ENCODE measurements at places on chromosomes 7 and 10. TPM values are rescaled to one million over a fixed set of nuclear protein-coding genes. Genes with fewer than 3 reads are reported as not detected.

HOXA4 gene
- 14.6 TPM for total RNA-seq

SLC16A9 gene
- total RNA-seq = 3.5 TPM

KCNMA1 gene
- total RNA-seq = 12.5 TPM

CCDC6 gene
- total RNA-seq = 28.8 TPM

Data from epithelial cell of proximal tubule (primary cell).